BJ (cell line): ENCODE measurements at places on chromosomes 6 and 20. TPM values are rescaled to one million over a fixed set of nuclear protein-coding genes. Genes with fewer than 3 reads are reported as not detected.
A peak's percentile ranks its signal among the peaks of the same experiment; 100 is the strongest.

DNA sequence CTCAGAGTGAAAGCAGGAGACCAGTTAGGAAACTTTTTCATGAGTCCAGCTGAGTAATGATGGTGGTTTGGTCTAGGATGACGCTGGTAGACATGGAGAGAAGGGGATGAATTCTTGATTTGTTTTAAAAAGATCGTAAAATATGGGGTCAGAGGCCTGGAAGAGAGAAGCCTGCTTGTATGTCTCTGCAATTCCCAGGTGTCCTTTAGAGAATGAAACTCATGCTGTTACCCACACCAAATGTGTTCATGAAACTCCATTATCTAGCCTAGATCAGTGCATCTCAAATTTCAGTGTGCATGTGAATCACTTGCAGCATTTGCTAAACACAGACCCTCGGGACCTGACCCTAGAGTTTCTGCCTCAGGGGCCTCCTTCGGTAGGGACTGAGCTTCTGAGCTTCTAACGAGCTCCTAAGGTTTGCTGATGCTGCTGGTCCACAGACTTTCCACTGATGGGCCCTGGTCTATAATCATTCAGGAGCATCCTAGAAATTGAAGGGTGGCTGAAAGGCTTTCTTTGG lies 302.0 kb upstream of the PLCB4 start:
- no peak for DNase-seq

DNA sequence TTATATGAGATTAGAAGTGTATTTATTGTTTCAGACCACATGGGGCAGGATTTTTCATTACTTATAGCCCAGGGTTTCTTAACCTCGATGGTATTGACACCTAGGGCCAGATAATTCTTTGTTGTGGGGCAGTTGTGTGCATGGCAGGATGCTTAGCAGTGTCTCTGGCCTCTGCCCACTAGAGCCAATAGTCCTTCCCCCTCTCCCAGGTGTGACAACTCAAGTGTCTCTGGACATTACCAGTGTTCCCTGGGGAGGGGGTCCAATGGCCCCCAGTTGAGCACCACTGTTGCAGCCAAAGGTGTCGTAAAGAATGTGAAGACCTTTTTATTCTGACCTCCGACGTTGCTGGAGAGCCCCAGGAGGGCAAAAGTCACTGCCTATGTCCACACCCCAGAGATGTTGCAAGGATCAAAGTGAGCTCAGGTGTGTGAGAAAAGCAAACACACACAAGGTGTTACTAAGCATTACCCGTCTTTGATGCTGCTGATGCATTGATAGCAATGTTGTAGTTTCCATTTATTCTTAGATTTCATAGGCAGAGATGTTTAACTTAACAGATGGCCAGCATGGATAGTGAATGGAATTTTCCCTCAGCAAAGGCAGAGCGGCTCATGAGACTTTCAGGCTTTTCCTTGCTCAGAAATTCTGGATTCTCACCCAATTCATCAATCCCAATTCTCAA lies 22.2 kb downstream of the BANF2 start:
- DNase-seq: no peak

DNA sequence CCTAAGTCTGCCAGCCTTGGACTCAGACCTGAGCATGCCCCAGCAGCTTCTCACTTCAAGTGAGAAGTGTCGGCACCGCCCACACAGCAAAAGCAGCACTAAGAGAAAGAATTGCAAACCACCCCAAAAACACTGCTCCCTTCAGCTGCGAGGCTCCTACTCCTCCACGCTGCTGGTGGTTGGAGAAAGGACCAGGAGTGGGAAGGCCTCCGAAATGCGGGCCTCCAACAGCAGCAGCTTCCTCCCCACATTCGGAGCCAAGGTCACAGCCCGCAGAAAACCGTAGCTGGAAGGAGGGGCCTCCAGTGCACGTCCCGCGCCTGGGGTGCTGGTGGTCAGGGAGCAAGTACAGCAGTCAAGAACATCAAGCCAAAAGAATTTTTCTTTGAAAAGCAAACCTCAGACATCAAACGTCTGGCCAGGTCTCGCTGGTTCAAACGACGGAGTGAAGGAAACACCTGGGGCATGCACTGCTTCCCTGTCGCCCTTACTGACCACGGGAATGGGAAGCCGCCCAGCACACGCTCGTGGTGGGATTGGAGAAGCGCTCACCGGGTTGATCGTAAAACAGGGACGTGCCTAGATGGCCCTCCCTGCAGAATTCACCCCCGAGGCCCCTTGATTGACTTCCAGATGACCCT lies 185.6 kb upstream of the CST7 start:
- DNase-seq: no peak

GRCh38 chr6:62042429-62042828 lies 243.6 kb downstream of the KHDRBS2 start:
- no peak for DNase-seq

GRCh38 chr6:161011492-161012480 lies 20.2 kb downstream of the MAP3K4 start:
- DNase-seq: no peak

DNA sequence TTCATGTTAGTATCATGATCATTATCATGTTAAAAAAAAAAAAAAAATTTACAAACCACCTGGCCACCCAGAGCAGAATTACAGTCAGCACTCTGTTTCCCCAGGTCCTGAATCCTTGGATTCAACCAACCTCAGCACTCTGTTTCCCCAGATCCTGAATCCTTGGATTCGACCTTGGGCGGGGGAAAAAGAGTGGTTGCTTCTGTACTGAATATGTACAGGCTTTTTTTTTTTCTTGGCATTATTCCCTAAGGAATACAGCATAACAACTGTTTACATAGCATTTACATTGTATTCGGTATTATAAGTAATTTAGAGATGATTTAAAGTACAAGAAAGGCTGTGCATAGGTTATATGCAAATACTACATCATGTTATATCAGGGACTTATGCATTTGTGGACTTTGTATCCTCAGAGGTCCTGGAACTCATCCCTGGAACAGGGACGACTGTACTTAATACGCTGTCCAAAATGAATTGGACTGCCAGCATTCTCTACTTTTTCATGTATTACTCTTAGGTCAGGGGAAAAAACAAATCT lies 31.2 kb downstream of the GCNT2 start:
- DNase-seq: no peak

DNA sequence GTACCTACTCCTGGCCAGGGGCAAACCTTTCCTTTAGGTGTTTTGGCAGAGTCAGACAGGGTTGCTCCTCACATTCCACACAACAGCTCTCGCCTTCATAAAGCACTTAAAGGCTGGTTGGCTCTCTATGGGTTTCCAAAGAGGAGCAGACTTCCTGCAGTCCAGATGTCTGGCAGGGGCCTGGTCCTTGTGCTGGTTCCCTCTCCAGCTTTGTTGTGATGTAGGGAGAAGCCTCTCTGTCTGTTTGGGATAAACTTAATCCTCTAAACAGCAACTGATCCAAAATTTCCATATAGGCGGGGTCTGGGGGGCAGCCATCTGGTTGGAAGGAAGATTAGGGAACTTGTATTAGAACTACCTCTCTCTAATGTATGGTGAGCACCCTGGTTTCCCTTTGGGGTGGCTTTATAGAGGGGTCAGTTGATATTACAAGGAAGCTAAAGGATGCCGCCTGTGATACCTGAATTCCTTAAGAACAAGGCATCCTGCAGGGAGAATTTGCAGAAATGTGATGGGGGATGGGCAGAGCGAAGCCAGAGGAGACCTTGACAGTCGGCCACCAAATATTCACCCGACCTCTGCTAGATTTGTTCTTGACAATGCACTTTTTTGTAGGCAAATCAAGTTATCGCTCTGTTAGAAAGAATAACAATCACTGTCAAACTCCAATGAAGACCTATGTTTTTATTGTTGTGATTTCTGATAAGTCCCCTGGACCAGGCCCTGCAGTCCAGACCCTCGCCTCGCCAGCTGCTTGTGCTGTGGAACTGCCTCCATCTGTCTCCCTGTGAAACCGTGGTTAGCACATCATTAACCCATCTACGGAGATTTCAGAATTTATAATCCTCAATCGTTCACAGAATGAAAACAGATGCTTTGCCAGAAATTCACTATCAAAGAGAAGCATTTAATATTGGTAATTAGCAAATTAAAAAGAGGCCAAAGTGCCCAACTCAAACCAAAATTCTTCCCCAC lies 94.0 kb upstream of the RALGAPA2 start:
- no peak for DNase-seq

GRCh38 chr6:3195695-3196497 lies 31.6 kb downstream of the TUBB2B start:
- DNase-seq: no peak

GRCh38 chr20:5492937-5493336 lies 176.2 kb upstream of the PROKR2 start:
- DNase-seq: no peak

- DNase-seq: no peak
These were observed 52.4 kb upstream of the RNF24 start for GRCh38 chr20:4067600-4068261.

DNA sequence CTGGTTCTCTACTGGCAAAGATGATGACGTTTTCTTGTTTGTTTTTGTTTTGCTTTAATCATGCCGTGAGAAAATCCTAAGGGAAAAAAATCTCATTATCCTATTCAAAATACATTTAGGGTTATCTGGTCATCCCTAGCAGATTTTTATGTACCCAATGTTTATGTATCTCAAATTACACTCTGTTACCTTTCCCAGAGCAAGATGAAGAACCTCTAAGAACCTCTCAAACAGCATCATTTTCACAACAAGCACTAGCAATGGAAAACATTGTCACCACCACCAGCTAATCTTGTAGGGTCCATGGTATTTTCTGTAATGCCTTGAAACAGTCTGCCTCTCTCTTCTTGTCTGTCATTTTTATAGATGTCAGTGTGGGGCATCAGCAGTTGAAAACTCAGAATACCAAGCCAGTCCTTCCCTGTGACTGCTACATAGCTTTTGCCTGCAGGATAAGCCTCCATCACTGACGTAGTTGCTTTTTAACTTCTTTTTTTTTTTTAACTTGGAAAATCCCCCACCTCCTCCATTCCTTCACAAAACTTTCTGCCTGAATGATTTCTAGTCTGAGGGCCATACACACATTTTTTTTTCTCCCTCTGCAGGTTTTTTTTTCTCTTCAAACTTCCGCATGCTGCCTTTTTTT lies 2.4 kb upstream of the SNAP25 start:
- no peak for DNase-seq

GRCh38 chr6:24936641-24937317 lies 1.0 kb upstream of the RIPOR2 start:
- DNase-seq: no peak

- no peak for DNase-seq
These were observed 189.5 kb downstream of the TMEM242 start for GRCh38 chr6:157133856-157134255.

- no peak for DNase-seq
These were observed 9.7 kb upstream of the ATXN1 start for GRCh38 chr6:16770701-16771569.

GRCh38 chr6:134029495-134030455 lies 22.6 kb downstream of the SLC2A12 start:
- DNase-seq: peak; percentile 37

DNA sequence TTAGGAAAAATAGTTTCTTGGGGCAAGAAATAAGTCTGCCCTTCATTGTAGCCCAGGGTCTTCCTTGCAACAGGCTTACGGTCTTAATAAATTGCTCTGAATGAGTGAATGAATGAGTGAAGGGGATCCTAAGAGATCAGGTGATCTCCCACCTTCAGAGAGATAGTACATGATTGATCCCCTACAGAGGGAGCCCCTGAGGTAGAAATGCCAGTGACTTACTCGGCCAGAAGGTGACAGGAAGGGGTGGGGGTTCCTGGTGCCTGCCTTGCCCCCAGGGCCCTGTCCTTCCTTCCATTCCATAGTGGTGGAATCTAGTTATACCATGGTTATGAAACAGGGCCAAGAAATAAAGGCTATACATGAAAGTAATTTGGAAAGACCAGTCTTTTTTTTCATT lies 215.3 kb upstream of the SSTR4 start:
- DNase-seq: no peak

DNA sequence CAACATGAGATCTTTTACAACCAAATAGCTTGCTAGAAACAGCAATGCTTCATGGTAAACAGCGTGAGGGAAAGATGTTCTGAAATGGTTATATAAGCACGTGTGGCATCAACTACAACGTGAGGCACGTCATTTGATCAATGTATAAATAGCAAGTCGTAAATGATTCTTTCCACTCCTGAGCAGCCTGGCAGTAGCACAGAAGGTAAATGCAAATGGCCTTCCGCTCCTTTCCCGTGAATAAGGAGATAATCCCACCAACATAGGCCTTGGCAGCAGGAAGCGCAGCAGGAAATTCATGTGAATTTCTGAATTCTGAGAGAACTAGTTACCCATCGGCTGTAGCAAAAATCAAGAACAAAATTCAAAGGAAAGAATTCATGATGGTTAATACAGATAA lies 17.0 kb downstream of the RPS6KA2 start:
- no peak for DNase-seq

DNA sequence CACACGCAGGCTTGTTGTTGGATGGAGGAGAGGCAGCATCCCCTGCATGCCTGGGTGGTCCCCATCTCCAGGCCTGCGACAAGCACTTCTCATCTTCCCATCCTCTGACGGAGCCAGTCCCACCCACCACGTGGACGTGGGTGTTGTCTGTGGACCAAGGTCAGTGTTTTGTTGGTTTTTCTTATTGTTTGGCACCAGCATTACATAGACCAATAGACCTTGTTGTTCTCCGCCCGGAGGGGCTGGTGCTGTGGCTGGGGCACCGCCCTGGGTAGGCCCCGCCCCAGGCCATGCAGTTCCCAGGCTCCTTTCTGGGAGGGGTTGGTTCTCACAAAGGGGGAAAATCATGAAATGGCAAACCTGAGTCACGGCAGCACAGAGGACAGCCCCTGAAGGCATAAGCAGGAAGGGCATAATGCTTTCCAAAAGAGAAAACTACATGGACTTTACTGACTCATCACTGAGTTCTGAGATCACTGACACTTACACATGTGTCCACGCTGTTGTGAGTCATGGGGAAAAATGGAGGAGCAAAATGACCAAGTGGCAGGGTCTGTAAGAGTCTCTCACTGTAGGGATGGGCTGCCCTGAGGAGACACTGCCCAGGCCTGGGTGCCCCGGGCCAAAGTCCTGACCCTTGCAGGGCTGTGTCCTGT lies 90.8 kb downstream of the THBS2 start:
- DNase-seq: peak; percentile 99

- DNase-seq: no peak
These were observed 91.9 kb downstream of the PLCB4 start for GRCh38 chr20:9160757-9161156.

GRCh38 chr6:124064317-124065113 lies 260.9 kb downstream of the NKAIN2 start:
- no peak for DNase-seq

GRCh38 chr20:41174782-41175181 lies 37.4 kb downstream of the PLCG1 start:
- no peak for DNase-seq

- no peak for DNase-seq
These were observed 34.8 kb downstream of the MDFI start for GRCh38 chr6:41672816-41673703.

- no peak for DNase-seq
These were observed 188.5 kb upstream of the PMEPA1 start for GRCh38 chr20:57898332-57898731.

Gene PSORS1C2
- not detected in 2 replicates for polyA plus RNA-seq

Gene SLC22A3
- polyA plus RNA-seq: not detected in 2 replicates

Gene GRM4
- 0.02 and 0.06 TPM in 2 replicates for polyA plus RNA-seq

Gene C20orf202
- polyA plus RNA-seq: not detected in 2 replicates

Gene PKIB
- not detected in 2 replicates for polyA plus RNA-seq

Gene ATP6V1G2
- 2.7 and 3.6 TPM in 2 replicates for polyA plus RNA-seq

Gene FOXF2
- 17.7 and 23.4 TPM in 2 replicates for polyA plus RNA-seq

Gene ADTRP
- 0.58 and 1.6 TPM in 2 replicates for polyA plus RNA-seq

Gene SLC17A3
- polyA plus RNA-seq: not detected in 2 replicates

Gene SCUBE3
- polyA plus RNA-seq: 12.3 and 13.1 TPM in 2 replicates
